ENCODE measurements at places on chromosomes 3 and 15. TPM values are rescaled to one million over a fixed set of nuclear protein-coding genes. Genes with fewer than 3 reads are reported as not detected.

- DNase-seq = no peak
Observed at GRCh38 chr3:150960708-150961684, 11.5 kb downstream of the CLRN1 start.

UROC1 gene
- not detected for total RNA-seq

- no peak for DNase-seq
Observed at GRCh38 chr3:152021951-152022461, 148.6 kb downstream of the SUCNR1 start.

DNA sequence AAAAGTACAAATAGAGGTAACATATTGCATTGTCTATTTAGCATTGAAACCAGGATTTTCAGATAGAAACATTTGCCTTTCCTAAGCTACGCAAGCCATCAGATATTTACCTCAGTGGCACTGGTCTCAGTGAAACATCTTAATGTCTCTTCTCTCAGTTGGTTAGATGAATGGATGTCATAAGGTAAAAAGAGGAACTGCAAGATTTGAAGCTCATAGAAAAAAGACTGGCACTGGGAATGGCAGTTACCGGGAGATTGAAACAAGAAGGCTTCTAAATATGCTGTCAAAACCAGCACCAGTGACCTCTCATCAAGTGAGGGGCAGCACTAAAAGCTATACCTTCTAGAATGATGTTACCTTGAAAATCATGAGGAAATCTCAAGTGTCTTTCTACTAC, 486.4 kb downstream of the FHIT start:
- no peak for DNase-seq

GRCh38 chr15:45111390-45112142, 2.4 kb downstream of the DUOX2 start:
- DNase-seq = no peak

- DNase-seq = no peak
Observed at GRCh38 chr15:95296643-95297042, 1033.9 kb upstream of the NR2F2 start.
